Testis (tissue), 5 donors: ENCODE measurements at places on chromosomes 4 and X. TPM values are rescaled to one million over a fixed set of nuclear protein-coding genes. Genes with fewer than 3 reads are reported as not detected.

The SPANXC gene
- 2.7 TPM for total RNA-seq

The TSPAN6 gene
- total RNA-seq = 47.3 TPM

The VEGFC gene
- total RNA-seq = 2.8 TPM

DNA sequence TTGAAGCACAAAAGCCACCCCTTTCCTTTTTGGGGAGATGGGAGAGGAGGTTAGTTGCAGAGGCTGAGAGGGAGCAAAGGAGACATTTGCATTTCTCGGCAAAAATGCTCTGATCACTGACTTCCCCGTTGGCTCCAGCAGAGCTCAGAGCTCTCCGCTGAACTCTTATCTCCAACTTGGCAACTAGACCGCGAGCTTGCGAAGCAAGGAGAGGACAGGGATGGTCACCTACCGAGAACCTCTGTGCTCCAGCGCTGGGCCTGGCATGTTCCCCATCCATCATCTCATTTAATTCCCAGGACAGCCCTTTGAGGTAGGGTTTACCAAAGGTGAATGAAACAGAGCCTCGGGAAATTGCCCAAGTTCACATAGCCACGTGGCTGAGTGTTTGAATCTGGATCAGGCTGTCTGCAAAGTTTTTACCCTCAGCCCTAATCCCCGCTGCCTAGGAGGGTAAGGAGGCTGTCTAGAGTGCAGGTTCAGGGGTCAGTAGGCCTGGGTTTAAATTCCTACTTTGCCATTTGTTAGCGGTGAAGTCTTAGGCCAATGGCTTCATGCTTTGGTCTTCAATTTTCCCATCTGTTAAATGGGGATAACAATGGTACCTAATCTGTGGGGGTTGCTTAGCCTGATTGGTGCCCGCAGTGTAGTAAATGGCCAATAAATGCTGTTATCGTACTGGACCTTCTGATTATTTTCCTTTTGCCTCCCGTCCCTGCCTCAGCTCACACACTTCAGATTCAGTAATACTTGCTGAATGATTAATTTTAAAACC is 3.8 kb upstream of the CITED1 start:
- no peaks in the 10 kb centered on the region for H3K4me1 ChIP-seq
- H3K27me3 ChIP-seq = no peaks in the 10 kb centered on the region
- no peak overlapping the region for H3K27ac ChIP-seq
- no peaks in the 10 kb centered on the region for H3K36me3 ChIP-seq

DNA sequence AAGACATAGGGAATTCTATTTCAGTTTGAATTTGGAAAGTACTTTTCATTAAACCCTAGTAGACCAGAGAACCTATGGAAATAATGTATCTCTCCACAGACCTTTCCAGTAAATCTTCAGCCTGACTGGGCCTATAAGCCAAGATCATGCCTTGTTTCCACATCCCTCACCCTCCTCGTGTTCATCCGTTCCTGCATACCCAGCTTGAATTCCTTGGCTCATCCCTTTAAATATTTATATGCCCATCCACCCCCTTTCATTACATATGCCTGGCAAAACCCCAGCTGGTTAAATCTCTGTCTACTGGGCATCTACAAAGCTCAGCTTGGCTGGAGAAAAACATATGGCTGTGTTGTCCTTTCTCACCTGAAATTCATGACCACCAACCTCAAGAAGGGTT is 32.4 kb downstream of the SLC2A9 start:
- no peak overlapping the region for H3K4me3 ChIP-seq
- no peak for DNase-seq
- H3K36me3 ChIP-seq = no peaks in the 10 kb centered on the region
- H3K4me1 ChIP-seq = no peaks in the 10 kb centered on the region

DNA sequence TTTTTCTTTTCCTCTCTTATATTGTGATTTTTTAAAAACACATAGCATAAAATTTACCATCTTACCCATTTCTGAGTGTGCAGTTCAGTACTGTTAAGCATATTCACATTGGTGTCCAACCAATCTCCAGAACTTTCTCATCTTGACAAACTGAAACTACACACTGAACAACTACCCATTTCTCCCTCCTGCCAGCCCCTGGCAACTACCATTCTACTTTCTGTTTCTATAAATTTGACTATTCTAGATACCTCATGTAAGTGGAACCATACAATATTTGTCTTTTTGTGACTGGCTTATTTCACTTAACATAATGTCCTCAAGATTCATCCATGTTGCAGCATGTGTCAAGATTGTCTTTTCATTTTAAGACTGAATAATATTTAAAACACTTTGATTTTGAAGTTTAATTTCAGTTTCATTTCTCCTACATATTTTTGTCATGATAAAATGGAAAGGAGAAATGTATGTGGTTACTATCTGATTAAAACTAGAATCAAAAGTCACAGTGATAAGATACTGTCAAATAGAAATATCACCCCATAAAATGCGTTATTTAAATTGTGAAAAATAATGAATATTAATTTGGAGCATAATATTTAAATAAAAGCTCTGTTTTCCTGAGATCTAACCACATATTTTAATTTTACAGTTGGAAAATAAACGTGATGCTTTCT is 122.8 kb downstream of the DIPK2B start:
- no peaks in the 10 kb centered on the region for H3K4me1 ChIP-seq
- H3K27ac ChIP-seq = no peak overlapping the region
- H3K27me3 ChIP-seq = no peaks in the 10 kb centered on the region
- DNase-seq = no peak
